ENCODE measurements at places on chromosomes 7 and 10.

GRCh38 chr10:24414597-24414996 is 205.7 kb downstream of the KIAA1217 start:
- no peak for DNase-seq

- no peak for DNase-seq
Measured at GRCh38 chr10:133167693-133168616, 7.9 kb downstream of the KNDC1 start.

GRCh38 chr7:44967571-44968446 is 11.0 kb downstream of the MYO1G start:
- no peak for DNase-seq

- no peak for DNase-seq
Measured at GRCh38 chr7:80218723-80219122, 84.1 kb downstream of the GNAI1 start.

GRCh38 chr10:112915590-112916572 is 34.2 kb upstream of the TCF7L2 start:
- DNase-seq: no peak

DNA sequence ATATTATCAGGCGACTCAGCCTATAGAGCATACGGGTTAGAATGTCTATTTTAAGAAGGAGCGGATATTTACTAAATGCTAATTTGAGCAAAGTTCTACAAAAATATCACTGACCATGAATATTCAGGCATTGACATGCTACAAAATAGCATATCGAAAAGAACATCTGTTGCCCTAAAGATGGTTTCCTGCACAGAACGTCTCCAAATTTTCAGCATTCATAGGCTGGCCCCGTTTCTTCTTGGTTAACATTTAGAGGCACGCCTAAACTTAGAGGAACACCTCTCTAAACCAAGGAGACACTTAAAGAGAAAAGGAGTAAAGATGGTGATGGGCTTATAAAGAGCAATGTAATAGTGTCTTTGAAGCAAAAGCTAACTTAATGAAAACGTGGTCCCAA is 1.3 kb upstream of the MINPP1 start:
- no peak for DNase-seq

DNA sequence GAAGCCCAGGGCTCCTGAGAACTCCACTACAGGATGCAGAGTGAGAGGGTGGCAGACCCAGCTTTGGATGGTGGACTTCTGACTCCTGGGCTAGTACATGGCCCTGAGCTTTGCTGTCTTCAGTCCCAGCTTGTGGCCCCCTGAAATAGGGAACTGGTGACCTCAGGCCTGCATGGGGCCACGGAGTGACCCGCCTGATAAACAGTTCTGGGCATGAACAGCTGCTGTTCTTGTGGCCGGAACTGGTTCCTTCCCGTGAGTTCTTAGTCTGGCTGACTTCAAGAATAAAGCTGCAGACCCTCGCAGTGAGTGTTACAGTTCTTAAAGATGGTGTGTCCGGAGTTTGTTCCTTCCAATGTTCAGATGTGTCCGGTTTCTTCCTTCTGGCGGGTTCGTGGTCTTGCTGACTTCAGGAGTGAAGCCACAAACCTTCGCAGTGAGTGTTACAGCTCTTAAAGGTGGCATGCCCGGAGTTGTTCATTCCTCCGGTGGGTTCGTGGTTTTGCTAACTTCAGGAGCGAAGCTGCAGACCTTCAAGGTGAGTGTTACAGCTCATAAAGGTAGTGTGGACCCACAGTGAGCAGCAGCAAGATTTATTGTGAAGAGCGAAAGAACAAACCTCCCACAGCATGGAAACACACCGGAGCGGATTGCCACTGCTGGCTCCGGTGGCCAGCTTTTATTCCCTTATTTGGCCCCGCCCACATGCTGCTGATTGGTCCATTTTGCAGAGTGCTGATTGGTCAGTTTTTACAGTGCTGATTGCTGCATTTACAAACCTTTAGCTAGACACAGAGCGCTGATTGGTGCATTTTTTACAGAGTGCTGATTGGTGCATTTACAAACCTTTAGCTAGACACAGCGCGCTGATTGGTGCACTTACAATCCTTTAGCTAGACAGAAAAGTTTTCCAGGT is 268.0 kb downstream of the ZEB1 start:
- DNase-seq: no peak

DNA sequence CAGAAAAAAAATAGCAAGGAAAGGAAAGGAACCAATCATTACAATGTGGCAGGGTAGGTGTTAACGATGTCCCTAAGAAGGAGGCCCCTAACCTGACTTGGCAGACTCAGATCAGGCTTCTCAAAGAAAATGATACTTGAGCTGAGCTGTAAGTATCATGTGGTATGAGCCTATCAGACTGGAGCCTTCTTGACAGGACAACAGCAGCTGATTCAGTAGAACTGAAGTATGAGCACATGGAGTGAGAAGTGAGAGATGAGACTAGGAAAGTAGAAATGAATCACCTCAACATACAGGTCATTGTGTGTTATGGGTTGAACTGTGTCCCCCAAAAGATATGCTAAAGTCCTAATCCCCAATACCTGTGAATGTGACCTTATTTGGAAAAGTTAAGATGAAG is 66.3 kb downstream of the MTERF1 start:
- DNase-seq: no peak

DNA sequence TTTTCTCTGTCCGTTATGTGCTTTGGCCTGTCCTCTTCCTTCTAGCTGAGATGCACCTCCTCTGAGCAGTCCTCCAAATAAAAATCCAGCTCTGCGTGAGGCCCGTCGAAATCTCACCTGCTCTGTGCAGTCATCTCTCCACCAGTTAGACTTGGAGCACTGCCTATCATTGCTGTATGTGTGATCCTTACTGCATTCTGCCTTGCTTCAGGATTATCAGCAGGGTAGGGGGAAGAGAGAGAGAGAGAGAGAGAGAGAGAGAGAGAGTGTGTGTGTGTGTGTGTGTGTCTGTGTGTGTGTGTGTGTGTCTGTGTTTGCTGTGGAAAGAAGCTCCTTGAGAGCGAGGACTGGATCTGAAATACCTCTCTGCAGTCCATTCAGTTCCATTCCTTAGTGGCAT is 129.4 kb downstream of the CCNY start:
- no peak for DNase-seq

DNA sequence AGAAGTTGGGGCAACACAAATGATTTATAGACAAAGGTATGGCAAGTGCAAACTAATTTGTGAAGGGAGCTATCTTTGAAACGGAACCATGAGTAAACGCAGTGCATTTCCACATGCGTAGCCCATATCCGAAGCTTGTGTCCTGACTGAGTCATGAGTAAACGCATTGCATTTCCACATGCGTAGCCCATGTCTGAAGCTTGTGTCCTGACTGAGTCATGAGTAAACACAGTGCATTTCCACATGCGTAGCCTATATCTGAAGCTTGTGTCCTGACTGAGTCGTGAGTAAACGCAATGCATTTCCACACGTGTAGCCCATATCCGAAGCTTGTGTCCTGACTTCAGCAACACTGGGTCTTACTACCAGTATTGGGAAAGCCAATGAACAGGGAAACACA is 95.0 kb downstream of the CELF2 start:
- DNase-seq: no peak

DNA sequence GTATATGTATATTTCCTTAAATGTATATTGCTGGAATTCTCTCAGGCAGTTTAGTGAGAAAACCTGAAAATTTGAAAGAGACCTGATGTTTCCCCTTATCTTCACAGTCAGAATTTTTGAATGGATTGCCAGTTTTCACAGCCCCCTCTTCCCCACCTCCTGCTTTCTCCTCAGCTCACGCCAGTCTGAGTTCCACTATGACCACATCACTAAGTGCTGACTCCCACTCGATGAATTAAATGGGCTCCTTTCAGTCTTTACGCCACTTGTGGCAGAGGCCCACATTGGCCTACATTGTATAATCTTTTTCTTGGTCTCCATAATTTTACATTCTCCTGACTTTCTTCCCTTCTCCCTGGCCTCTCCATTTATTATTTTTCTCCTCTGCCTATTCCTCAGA is 3.1 kb upstream of the CLEC5A start:
- DNase-seq: no peak

- no peak for DNase-seq
Measured at GRCh38 chr10:120715171-120715570, 136.0 kb upstream of the WDR11 start.

DNA sequence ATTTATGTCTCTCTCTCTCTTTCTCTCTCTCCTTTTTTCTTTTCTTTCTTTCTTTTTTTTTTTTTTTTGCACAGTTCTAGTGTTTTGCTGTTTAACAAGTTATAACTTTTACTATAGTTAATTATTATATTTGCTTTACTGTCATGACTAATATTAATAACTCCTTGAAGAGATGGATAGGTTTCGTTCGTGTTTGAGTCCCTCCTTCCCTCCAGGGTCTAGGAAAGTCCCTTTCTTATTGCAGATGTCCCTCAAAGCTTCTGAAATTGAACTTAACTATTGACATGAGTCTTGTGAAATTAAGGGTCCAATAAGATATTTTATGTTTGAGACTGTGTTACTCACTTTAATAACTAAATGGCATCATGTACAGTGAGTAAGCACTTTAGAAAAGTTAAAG is 131.4 kb downstream of the PLXDC2 start:
- DNase-seq: no peak

DNA sequence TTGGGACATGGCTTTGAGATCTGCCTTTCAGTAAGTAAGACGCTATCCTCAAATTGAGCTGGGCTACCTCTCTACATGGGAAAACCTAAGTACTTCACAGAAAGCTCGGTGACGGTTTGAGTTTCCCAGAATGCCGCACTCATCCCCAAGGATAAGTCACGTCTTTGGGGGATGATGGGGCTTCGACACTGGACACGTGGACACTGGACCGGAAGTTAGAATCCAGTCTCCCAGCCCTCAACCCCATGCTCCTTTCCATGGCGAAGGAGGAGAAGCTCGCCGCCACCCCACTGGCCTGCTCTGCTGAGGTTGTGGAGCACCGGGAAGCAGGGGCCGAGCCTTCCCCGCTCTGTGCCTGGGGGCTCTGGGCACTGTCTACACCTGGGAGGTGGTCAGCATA is 27.5 kb downstream of the PTPRE start:
- DNase-seq: no peak

DNA sequence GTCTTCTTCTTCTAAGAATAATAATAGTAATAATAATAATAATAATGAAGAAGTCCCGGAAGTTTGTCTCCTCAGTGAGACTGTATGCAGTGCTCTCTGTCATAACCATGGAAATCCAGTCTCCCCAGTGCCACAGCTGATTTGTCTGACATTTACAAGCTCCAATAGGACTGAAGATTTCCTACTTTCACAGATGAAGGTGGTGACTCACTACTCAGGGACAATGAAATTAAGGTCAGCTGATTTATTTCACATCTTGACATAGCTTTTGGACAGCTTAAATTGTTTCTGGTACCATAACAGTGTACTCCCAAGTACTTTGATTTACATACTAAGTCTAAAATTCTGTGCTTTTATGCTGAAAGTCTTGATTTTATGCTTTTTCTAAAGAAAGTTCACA is 6.9 kb downstream of the CELF2 start:
- DNase-seq: no peak

GRCh38 chr7:121985476-121986030 is 112.6 kb downstream of the PTPRZ1 start:
- DNase-seq: no peak

DNA sequence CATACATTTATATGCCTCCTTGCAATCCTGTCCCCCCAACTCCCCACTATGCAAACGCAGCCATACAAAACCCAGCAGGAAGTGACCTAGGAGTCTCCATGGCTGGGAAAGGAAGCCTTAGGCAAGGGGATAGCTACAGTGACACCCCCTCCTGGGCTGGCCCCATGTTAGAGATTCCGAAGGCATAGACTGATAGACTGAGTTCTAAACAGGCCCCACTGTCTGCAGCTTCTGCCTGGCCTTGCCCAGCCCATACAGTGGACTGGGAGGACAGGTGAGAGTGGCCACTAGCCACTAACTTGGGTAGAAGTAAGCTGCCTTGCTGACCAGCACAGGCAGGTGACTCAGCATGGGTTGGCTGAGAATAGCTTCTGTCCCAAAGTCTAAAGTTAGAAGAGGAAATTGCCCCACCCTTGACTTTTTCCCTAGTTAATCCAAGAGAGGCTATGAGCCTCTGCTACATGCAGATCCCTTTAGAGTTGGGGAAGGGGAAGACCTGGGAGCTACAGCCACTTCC is 106.3 kb downstream of the C10orf105 start:
- DNase-seq: no peak

DNA sequence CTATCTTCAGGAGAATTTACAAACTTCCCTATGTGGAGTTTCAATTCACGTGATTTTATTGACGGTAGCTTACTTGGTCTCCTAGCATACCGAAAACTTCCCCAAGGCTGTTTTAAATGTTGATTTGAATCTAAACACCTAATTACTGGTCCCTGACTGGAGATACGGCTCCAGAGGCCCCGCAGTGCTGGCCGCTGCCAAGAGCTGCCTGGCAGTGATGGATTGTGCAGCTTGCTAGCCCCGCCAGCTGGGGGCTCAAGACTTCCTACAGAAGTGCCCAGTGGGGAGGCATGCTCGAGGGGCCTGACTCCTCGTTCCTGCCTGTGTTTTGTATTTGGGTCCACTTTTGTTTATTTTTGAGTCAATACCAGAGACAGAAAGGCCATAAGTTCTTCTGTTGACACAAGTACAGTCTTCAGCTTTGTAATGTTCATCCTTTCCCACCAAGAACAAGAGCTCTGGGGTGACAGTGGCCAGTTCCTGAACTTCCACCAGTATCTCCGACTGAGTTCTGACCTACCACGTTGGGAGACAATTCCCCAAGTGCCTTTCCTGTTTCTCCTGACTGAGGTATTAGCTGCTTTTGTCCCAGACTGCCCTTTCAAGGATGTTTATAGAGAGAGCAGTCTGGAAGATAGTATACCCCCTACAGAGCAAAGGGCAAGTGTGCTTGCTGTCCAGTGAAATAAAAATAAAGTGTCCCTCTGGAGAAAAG is 80.7 kb upstream of the CXCL12 start:
- no peak for DNase-seq

- DNase-seq: no peak
Measured at GRCh38 chr7:55587687-55588378, 15.5 kb upstream of the VOPP1 start.

DNA sequence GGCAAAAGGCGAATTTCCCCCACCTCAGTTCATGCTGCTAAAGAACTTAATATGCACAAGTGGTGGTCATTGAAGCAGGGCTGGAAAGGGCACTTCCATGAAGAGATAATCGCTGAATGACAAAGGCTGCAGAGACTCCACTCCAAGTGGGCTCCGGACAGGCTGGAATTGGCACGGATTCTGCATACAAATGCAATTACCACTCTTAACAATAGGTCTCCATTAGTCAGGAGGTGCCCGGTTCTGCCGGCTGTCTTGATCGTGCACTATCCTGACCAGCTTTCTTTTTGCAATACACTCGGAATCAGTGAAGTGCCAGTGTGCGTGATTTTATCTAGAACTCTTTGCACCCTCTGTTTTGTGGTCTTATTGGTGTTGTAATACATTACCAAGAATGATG is 49.7 kb downstream of the INSYN2A start:
- DNase-seq: no peak

GRCh38 chr10:51718804-51719291 is 19.5 kb upstream of the CSTF2T start:
- no peak for DNase-seq

GRCh38 chr10:108014145-108014901 is 849.8 kb upstream of the SORCS1 start:
- no peak for DNase-seq

GRCh38 chr10:22609719-22610465 is 104.5 kb downstream of the PIP4K2A start:
- DNase-seq: no peak

- DNase-seq: no peak
Measured at GRCh38 chr10:112510384-112510783, 63.4 kb downstream of the VTI1A start.

- no peak for DNase-seq
Measured at GRCh38 chr10:52598936-52599335, 173.6 kb downstream of the MBL2 start.

GRCh38 chr10:33122014-33122809 is 164.2 kb upstream of the ITGB1 start:
- DNase-seq: no peak
